ENCODE measurements at places on chromosomes 1 and 21. TPM values are rescaled to one million over a fixed set of nuclear protein-coding genes. Genes with fewer than 3 reads are reported as not detected.

GRCh38 chr1:24605534-24606295, 37.4 kb upstream of the SRRM1 start:
- H3K36me3 ChIP-seq = no peaks in the 10 kb centered on the region
- no peak overlapping the region for H3K4me3 ChIP-seq
- no peak overlapping the region for H3K27ac ChIP-seq
- no peaks in the 10 kb centered on the region for H3K4me1 ChIP-seq
- DNase-seq = no peak

DNA sequence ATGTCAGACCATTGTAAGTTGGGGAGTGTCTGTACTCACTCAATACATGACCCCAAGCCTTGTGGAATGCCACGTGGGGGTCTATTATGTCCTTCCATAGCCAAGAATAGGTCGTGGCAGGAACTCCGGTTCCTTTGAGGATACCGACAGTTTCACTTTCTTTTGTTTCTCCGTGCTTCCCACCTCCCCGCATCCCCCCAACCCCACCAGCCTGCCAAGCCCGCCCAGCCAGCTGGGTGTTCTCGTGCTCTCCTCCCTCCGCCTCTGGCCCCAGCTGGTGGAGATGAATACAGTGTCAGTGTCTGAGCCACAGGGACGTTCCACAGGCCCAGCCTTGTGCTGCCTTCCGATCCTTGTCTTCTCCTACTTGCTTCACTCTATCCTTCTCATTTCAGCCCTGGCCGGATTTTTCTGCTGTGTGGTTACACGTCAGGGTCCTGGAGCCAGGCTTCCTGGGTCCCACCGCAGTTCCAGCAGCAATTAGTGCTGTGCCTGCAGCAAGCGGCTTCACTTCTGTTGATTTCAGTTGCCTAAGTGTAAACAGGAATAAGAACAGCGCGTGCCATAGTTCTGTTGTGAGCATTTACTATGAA, 4.1 kb upstream of the AGTRAP start:
- H3K4me1 ChIP-seq = peaks cover 5% of the 10 kb centered on the region
- H3K27me3 ChIP-seq = no peaks in the 10 kb centered on the region
- H3K27ac ChIP-seq = peak overlapping the region; percentile 88
- no peaks in the 10 kb centered on the region for H3K36me3 ChIP-seq

GRCh38 chr1:221527886-221528624, 213.8 kb downstream of the DUSP10 start:
- no peaks in the 10 kb centered on the region for H3K4me1 ChIP-seq
- H3K27me3 ChIP-seq = no peaks in the 10 kb centered on the region
- H3K4me3 ChIP-seq = no peak overlapping the region
- H3K36me3 ChIP-seq = no peaks in the 10 kb centered on the region
- no peak for DNase-seq

DNA sequence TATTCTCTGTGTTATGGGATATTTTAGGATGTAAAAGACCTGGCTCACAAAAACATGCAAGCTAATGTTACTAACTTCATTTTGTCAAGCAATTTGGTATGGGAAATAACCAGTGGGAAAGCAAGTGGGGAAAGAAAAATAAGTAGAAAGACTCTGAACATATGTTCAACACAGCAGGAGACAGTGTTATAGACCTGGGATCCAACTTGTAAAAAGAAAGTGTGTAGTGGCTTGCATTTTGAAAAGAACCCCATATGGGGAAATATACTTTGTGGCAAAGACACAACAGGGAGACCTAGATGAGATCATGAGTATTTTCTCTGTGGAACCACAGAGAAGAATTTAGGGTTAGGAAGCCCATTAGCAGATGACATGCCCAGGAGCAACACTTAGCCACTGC, 212.7 kb upstream of the NRIP1 start:
- no peaks in the 10 kb centered on the region for H3K36me3 ChIP-seq
- no peaks in the 10 kb centered on the region for H3K4me1 ChIP-seq
- H3K27me3 ChIP-seq = no peaks in the 10 kb centered on the region
- no peak overlapping the region for H3K27ac ChIP-seq

DNA sequence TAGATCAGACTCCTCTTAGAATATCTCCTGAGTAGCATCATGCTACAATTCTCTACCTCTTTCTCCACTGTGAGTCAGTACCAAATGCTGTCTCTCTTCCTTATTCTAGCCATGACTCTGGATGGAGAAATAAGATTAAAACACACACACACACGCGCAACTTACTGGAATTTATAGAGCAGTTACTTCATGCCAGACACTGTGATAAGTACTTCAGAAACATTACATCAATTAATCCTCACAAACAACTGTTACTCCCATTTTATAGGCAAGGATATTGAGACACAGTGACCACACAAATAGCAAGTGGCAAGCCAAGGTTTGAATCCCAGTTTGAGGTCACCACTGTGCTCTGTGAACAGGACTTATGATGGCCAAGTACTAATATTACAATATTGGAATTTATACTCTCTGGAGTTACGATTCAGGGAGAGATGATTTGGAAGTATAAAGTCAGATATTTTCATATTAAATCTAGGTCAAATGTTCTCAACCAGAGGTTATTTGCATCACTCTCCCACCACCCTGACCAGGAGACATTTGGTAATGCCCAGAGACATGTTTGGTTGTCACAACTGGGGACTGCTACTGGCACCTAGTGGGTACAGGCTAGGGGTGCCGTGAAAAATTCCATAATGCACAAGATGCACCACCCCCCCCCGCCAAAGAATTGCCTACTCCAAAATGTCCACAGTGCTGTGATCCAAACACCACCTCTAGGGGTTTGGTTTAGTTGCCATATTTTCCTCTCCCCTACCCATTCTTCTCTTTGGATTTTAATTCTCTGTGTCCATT, 221.6 kb downstream of the LTN1 start:
- peaks cover 4% of the 10 kb centered on the region for H3K36me3 ChIP-seq
- DNase-seq = no peak
- no peak overlapping the region for H3K27ac ChIP-seq
- no peak overlapping the region for H3K4me3 ChIP-seq

GRCh38 chr1:54291276-54292001, 91.5 kb downstream of the MRPL37 start:
- no peak for DNase-seq
- peak overlapping the region; percentile 84 for H3K27ac ChIP-seq
- H3K4me1 ChIP-seq = peaks cover 48% of the 10 kb centered on the region
- H3K27me3 ChIP-seq = no peaks in the 10 kb centered on the region
- no peaks in the 10 kb centered on the region for H3K36me3 ChIP-seq

DNA sequence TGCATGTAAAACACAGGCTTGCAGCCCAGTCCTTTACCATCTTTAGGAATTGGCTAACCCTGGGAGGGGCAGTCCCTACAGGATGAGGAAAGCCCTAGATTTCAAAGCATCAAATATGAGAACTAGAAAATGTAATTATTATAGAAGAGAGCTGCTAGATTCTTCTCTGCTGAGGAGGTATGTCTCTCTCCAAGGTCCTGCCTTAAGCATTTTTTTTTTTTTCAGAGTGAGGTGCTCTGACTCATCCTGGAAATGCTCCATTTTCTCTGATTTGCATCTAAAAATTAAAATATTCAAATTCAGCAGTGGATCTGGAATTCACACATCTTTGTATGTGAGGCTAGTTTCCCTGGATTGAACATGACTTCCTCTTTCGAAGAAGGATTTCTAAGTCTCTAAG, 149.8 kb downstream of the ZNF648 start:
- H3K36me3 ChIP-seq = no peaks in the 10 kb centered on the region
- H3K27me3 ChIP-seq = peaks cover 14% of the 10 kb centered on the region
- DNase-seq = no peak
- H3K4me3 ChIP-seq = no peak overlapping the region
- no peaks in the 10 kb centered on the region for H3K4me1 ChIP-seq
- no peak overlapping the region for H3K27ac ChIP-seq

- peaks cover 11% of the 10 kb centered on the region for H3K36me3 ChIP-seq
- H3K27me3 ChIP-seq = no peaks in the 10 kb centered on the region
- no peak for DNase-seq
- no peak overlapping the region for H3K4me3 ChIP-seq
These were observed 25.2 kb upstream of the IKBKE start for GRCh38 chr1:206445116-206445515.

DNA sequence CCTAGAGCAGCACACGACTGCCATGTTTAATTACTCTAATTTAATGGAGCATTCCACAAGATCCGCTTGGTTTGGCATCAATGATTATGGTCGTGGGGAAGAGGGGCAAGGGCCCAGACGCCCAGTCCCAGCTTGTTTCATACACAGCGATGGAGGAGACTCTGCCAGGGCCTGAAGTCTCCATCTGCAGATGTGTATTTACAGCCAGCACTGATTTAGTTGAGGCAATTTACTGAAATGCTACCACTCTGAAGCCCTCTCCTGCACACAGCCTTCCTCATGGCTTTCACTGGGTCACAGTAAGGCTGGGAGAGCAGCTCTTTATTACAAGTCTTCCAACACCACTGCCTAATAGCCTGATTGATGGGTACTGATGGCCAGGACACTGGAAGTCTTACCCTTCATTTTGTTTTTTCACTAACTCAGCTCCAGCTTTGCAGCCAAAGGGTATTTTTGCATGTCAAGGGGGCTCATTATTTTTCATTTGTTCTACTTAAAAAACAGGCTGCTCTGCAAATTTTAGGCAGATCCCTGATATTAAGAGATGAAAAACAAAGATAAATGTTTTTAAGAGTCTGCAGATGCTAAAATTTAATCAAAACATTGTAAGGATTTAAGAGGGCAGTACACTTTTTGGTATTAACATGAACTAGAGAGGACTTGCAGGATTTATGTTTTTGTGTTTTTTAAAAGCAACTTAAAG, 236.3 kb downstream of the SIPA1L2 start:
- DNase-seq = no peak
- no peak overlapping the region for H3K27ac ChIP-seq
- H3K27me3 ChIP-seq = peaks cover 3% of the 10 kb centered on the region
- H3K36me3 ChIP-seq = peaks cover 4% of the 10 kb centered on the region

DNA sequence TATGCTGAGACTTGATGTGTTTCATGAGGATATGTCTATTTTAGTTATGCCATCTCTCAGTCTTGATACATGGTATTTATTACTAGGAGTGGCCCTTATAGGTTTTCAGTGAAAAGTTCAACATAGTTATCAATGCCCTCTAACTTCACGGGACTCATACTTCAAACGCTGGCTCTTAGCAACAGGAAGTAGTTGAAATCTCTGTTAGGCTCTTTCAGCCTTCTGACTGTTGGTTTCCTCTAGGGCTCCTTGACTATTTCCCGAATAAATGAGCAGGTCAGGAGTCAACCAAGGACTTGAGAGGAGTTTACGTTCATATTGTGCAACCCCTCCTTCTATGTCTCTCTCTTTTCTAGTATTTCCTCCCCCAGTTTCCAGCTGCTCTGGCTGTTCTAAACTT, 141.8 kb downstream of the RGS7 start:
- no peak for DNase-seq
- no peaks in the 10 kb centered on the region for H3K36me3 ChIP-seq
- H3K4me3 ChIP-seq = no peak overlapping the region
- no peaks in the 10 kb centered on the region for H3K27me3 ChIP-seq
- H3K4me1 ChIP-seq = peaks cover 33% of the 10 kb centered on the region

The KRTAP8-1 gene
- not detected for total RNA-seq

The UBXN10 gene
- total RNA-seq = 2.8 TPM

The ELF3 gene
- 71.9 TPM for total RNA-seq

The TMEM61 gene
- 1.3 TPM for total RNA-seq

The C1orf185 gene
- total RNA-seq = not detected

The CFHR1 gene
- not detected for total RNA-seq

The F5 gene
- total RNA-seq = 2.9 TPM

The AADACL3 gene
- not detected for total RNA-seq

The RBM11 gene
- total RNA-seq = 7.4 TPM

The C1orf74 gene
- 2.5 TPM for total RNA-seq

All from progenitor cell of endocrine pancreas (in vitro differentiated cells).